Left lung (tissue), 14 donors: ENCODE measurements at places on chromosomes 1 and 21. TPM values are rescaled to one million over a fixed set of nuclear protein-coding genes. Genes with fewer than 3 reads are reported as not detected.

The OR2AK2 gene
- total RNA-seq, result not detected

The POU3F1 gene
- not detected for total RNA-seq

The SLC30A10 gene
- total RNA-seq, result not detected

The SPRR5 gene
- total RNA-seq, result not detected

The ST6GALNAC5 gene
- 10.9 TPM for total RNA-seq

The MGST3 gene
- total RNA-seq, result 217 TPM
